ENCODE measurements at places on chromosomes 3 and 15.

DNA sequence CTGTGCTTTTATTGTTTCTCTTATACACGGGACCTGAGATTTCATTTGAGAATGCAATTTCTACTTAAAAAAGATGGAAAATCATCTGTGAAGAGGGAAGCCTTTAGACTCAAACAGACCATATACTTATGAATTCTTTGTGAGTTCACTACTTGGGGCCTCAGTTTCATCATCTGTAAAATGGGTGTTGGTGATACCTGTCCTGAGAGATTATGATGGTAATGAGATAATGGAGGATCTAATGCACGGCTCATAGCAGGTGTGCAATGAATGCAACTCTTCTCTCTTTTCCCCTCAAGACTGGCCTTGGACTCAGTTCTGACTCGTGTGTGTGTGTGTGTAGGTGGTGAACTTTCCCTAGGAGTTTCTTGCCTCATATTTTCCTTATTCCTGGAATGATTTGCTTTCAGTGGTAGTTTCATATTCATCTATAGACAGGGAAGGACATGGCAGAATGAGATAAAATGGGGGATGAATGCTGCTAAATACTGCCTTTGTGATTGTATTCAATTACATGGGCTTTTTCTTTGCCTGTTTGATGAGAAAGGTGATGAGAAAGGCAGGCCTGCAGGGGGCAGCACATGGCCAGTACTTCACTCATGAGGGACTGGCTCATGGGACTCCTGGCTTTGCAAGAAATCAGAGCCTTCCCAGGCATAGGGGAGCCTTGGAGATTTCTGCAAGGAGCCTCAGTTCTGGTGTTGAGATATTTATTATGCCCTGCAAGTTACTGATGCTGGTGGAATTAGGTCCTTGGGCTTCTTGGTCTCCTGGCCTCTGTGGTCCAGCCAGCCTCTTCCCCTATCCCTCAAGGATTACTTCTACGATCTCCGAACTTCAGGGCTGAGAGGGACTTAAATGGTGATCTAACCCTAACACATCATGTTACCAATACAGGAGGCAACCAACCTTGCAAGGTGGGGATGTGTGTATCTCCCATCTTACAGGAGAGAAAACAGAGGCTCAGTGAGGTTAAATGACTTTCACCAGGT is 70.7 kb downstream of the RPLP1 start:
- DNase-seq, result no peak

DNA sequence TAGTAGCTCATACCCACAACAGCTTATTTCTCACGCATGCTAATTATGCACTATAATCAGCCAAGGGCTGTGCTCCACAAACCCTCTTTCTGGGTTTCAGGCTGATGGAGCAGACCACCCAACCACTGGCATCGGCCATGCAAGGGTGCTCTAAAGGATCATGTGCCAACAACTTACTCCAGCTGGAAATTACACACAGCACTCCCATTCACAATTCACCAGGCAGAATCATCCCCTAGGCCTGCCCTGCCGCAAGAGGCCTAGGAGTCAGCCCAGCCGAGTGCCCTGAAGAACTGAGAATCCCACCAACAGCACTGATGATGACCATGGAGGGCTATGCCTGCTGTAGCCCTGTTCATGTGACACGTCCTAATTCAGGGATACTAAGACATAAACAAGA is 216.2 kb upstream of the CHRNA7 start:
- no peak for DNase-seq

DNA sequence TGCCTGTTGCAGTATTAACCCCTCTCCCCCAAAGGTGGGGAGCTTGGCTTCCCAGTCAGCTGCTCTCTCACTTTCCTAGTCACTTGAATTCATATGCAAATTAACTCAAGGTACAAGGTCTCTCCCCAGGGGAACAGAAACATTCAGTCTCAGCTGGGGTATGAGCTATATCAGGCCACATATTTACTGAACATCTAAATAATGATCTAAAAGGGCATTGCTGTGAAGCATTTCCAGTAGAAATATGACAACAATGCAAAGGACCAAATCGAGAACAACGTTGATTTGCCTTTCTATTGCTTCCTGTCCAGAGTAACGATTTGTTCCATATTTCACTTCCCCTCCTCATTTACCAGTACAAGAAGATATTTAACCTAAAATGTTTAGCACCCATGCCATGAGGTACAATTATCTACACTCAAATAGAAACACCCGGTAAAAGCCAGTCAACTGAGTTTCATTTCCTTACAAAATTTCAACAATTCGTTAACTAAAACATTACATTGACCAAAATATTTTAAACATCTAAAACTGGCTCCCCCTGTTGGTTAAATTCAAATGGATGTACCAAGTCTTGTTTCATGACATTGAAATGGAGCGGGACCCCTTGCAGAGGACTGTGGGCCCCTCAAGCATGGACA is 36.5 kb upstream of the KLHL6 start:
- DNase-seq, result no peak

DNA sequence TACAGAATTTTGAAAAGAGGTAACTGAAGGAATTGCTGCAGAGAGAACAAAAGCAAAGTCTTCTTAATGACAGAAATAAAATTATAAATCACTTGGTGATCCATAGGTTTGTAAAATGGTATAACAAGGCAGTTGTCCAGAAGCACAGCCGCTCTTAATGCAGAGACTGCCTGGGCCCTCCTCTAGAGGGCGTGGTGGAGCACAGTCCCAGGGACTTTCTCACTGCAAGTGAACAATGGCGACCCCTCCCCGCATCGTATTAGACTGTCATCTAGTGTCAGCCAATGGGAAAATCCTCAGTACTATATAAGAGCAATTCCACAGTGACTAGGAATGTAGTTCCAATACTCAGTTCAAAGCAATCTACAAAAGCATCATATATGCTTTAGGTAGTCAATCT is 26.4 kb upstream of the ZBED2 start:
- DNase-seq, result no peak

DNA sequence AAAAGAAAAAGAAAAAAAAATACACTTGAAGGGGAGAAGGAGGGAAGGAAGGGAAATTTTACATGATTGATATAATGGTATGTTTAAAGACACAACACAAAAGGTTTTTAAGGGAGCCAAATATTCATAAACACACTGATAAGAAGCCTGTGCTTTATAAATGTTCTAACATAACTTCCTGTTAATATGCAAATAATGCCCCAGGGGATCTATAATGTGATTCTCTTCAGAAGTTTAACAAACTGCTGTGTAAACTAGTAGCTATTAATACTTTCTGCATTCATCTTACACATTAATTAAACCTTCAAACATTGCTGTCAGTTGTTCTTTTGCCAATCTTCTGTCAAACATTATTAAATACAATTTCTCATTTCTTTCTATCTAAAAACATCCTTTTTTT is 231.6 kb downstream of the TJP1 start:
- DNase-seq, result no peak

DNA sequence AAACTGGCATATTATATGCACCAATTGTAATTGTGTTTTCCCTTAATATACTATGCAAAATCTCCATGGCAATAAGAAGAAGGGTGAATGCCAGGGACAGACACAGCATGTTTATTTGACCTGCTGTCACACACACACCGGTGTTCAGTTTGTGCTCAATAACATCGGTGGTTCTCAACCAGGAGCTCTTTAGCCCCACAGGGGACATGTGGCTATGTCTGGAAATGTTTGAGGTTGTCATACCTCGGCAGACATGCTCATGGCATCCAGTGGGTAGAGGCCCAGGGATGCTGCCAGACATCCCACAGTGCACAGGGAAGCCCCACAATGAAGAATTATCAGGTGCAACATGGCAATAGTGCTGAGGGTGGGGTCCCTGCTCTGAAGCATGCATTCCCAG is 38.2 kb downstream of the GLB1 start:
- no peak for DNase-seq

- DNase-seq, result no peak
Measured at GRCh38 chr15:91409387-91409786, 309.3 kb downstream of the SV2B start.

GRCh38 chr3:50258029-50258680 is 10.8 kb upstream of the SEMA3B start:
- no peak for DNase-seq

DNA sequence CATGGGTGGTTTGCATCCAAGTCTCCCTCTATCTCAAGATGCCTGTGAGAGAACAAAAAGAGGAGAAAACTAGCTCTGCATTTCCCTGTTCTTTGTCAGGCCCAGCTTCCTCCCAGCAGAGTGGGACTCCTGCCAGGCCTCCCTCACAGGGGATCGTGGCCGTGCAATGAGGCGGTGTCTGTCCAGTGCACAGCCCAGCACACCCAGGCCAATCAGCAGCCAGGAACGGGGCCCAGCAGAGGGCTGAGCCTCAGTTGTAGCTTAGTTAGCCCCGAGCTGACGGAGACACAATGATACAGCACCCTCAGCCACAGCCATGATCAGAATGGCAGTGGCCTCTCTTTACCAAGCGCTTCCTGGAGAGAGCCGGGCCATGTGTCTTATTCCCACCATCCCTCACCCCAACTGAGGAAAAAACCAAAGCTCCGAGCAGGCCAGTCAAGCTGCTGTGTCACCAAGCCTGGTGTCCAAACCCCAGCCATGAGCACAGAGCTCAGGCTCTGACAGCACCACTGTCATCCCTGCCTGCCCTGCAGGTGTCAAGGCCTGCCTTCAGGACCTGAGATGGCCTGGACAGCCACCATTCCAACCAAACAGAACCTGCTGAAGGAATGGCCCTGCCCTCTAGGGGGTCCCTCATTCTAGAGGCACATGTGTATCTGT is 71.1 kb downstream of the DNAJB8 start:
- no peak for DNase-seq

DNA sequence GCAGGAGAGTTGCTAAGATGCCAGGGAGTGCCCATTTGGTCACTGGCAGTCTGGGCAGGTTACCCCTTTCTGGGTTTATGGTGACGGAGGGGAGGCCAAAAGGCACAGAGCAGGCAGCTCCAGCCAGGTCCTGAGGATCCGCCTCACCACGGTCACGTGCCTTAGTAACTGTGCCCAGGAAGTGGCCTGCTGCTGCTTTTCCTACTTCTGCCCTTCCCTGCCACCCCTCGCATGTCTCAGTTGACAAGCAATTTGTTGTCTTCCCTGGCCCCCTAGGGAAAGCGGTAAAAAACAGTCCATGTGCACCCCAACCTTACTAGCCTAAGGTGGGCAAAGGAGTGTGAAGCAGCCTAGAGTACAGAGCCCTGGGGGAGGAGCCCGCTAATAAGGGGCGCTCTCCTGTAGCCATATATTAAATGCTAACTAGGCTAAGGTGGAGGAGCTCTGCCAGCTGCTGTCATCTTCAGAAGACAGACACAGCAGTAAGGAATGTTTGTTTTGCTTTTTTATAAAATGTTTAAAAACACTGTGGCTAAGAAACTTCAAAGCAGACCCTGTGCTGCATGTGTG is 9.1 kb upstream of the LIPH start:
- DNase-seq, result no peak

DNA sequence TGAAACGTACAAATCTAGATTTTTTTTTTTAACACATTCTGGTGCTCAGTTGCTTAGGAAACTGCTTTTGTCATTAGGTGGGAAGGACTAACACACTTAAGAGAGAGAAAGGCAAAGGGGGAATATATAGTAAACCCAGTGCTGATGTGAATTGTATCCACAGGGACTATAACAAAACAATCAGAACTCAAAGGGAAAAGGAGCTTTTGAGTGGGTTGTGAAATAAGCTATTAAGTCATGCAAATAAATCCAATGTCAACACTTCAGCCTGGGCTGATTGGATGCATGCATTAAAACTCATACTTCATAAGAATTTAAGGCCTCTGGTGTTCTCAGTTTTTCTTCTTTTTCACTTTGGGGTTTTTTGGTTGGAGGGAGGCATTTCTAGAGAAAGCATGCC is 628.9 kb downstream of the FHIT start:
- no peak for DNase-seq

DNA sequence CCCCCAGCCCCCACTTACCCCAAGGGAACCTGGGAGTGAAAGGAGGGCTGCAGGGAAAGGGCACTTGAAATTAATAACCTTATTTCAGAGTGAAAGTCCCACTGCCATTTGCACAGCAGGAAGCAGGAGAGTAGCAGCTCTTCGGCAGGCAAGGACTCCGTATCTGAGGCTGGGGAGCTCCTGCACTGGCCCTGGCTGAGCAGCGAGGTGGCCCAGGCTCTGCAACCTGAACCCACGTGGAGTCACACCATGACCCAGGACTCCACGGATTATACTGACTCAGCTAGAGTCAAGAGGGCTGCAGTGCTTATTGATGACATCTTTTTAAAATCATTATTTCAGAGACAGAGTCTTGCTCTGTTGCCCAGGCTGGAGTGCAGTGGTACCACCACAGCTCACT is 214.5 kb downstream of the XXYLT1 start:
- no peak for DNase-seq

- no peak for DNase-seq
Measured at GRCh38 chr15:28922707-28923012, 36.9 kb downstream of the APBA2 start.

DNA sequence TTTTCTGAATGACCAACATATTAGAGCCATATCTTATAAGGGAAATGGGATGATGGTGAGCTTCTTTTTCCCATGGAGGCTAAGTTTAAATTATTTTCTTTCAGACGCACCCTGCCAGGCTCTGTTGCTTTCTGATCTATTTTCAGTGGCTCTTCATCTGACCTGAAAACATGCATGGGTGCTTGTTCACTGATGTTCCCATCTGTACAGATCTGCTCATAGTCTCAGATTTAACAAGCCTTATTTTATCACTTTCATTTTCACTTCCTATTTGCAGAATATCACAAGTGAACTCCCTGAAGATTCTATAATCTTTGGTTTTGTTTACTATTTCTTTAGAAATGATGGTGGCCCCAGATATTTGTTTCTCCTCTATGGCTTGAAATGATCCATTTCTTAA is 31.1 kb upstream of the SUCLG2 start:
- no peak for DNase-seq

GRCh38 chr15:31598620-31599019 is 272.0 kb downstream of the KLF13 start:
- no peak for DNase-seq

- DNase-seq, result no peak
Measured at GRCh38 chr3:53067567-53067966, 21.7 kb upstream of the SFMBT1 start.

DNA sequence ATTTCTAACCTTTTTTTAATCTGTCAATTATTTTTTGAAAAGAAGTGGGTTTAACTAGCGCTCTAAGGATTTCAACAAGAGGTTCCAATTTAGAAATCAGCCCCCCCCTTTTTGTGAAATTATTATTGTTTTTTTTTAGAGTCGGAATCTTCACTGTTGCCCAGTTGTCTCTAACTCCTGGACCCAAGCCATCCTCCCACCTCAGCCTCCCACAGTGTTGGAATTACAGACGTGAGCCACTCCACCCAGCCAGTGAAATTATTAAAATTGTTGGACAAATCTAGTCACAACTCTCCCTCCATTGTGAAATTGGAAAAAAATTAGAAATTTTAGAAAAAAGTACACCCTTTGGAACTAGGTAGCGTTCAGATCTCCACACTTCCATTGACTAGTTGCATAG is 2.5 kb downstream of the AKAP13 start:
- no peak for DNase-seq

GRCh38 chr15:69119001-69119400 is 41.4 kb upstream of the GLCE start:
- no peak for DNase-seq

- DNase-seq, result no peak
Measured at GRCh38 chr3:40663280-40663679, 138.5 kb downstream of the ZNF621 start.

GRCh38 chr3:81789691-81790090 is 28.2 kb upstream of the GBE1 start:
- peak; percentile 53 for DNase-seq

- no peak for DNase-seq
Measured at GRCh38 chr3:44932271-44932670, 43.7 kb downstream of the ZDHHC3 start.

- no peak for DNase-seq
Measured at GRCh38 chr3:56624725-56625124, 58.3 kb downstream of the TASOR start.

Data from bone marrow (tissue), 2 donors.